Heart left ventricle (tissue), 16 donors: ENCODE measurements at places on chromosomes 3 and 15.
A peak's percentile ranks its signal among the peaks of the same experiment; 100 is the strongest.

DNA sequence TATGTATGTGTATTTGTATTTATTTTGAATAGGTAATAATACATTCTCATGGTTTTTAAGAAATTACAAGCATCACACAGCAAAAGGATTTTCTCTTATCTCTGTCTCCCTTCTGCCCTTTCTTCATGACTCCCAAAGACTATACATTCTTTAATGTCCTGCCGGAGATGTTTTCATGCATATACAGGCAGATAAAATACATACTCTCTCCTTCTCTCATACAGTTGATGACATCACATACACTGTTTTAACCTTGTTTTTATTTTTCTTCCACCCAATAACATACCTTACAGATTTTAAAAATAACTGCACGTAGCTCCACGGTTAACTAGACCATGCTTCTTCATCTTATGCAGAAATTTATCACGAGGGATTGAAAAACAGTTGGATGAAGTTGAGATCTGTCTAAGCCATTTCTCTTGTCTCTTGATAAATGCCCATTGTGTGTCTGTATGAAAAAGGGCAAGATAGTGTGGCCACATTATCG is 249.8 kb downstream of the EDEM1 start:
- DNase-seq: no peak

- no peak for DNase-seq
Observed at GRCh38 chr3:58470363-58471024, 21.4 kb upstream of the KCTD6 start.

DNA sequence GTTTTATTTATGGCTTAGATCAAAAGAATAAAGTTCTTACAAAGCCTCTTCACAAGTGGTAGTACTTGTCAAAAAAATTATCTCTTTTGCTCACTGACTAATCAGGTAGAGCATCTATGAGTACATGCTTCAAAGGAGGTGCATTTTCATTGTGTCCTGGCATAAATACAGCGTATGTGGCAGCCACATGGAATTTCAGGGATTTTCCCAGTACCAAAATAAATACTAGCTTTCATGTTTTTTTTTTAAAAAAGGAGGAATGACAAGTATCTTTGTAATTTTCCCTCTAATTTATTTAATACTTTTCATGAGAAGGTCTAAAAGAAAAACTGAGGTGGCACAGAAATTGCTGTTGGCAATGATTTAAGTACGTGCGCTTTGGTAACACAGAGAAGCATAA is 597.8 kb upstream of the ALCAM start:
- DNase-seq: no peak

DNA sequence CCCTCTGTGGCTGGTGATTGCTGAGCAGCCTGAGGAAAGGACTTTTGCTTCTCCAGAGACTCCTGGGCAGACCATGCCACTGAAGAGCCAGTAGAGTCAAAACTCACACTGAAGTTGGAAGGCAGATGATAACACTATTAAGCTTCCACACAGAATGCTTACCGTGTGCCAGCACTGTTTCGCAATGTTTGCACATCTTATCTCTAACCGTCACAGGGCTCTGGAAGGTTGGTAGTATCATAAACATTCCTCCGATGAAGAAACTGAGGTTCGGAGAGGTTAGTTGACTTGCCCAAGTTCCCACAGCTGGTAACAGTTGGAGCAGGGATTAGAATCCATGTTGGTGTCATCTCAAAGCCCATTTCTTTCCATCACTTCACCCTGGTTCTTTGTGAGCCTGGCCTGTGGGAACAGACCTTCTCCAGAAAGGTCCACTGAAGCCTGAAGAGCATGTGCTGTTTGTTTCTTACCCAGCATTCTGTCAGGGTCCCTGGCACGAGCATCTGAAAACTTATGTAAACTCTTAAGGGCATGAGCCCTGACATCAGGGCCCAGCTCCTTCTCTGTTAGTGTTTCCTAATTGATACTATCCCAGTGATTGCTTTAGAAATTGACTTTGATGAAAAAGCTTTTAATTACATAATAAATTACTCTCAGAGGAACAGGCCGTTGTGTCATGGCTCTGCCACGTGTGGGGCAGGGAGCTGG is 77.0 kb upstream of the PRR23C start:
- no peak for DNase-seq

DNA sequence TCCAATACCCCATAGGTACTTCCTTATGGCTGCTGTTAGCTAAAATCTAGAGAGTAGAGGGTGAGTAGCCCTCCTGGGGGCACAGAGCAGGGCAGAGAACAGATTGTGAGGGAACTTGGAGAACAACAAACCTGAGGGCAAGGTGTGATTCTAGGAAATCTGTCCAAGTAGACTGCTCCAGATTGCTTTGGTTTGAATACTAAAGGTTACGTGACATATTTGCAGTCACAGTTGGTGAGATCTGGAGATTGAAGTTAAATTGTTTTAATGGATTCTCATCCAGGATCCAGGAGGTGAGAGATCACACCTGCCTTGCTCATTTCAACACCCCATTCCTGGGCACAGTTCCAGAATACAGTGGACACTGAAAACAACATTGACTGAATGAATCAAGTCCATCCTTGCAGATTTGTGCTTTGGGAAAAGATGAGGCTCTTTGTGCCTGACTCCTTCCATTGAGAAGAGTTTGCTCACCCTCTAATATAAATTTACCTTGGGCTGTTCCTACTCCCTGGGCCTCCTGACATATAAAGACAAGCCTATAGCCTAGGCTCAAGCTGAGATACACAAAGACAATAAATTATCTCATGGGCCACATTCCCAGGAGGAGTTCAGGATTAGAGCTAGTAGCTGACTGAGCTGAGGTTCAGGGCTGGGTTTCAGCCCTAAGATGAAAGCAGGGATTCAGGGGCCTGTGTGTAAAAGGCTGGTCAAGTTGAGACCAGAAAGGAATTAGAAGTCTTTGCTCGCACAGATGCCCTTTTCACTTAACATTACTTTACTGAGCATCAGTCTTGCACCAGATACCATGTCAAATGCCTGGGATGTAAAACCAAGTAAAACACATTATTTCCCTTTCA is 400.9 kb upstream of the MCTP2 start:
- no peak for DNase-seq

DNA sequence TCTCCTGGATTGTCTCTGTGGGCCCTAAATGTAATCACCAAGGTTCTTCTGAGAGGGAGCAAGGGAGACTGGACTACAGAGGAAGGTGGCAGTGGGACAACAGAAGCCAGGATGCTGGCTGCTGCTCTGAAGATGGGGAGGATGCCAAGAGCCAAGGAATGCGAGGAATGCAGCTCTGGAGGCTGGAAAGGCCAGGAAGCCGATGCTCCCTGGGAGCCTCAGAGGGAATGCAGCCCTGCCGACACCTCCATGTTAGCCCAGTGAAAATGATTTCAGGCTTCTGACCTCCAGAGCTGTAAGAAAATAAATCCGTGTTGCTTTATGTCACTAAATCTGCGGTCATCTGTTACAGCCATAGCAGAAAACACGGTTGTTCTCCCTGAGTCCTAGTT is 44.1 kb downstream of the UMPS start:
- DNase-seq: peak; percentile 73

DNA sequence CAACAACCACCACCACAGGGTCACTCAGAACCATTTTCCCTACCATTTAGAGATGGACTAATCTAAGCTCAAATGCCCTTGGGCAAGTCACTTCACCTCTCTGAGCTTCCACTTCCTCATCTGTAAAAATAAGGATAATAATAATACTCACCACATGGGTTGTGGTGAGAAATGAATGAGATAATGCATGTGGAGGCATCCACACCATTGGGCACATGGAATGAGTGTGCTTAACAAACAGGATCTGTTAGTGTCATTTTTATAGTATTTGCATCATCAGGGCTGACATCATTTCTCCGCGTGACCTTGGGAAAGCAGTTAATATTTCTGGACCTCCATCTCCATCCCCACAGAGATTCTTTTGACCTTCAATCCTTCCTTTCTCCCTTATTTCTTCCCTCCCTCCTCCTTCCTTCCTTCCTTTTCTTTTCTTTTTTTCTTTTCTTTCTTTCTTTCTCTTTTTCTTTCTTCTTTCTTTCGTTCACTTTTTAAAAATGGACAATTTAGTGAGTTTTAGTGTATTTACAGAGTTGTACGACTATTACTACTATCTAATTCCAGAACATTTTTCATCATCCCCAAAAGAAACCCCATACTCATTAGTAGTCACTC is 7.7 kb upstream of the RFT1 start:
- DNase-seq: no peak

DNA sequence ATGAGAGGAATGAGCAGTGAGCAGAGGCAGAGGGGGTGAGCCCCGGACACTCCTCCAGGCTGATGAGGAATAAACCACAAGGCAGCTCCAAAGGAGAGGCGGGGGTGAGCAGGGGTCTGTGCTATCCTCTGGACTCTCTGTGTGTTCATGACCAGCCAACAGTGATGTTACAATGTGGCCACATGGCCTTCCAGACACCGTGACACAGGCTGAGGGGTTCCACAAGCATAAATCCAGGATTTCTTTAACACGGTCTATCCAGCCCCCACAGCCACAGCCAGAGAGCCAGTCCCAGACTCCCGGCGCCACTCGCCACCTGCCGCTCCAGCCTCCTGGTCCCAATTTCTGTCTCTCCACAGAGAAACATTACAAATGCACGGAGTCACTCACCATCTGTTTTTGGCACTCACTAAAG is 24.4 kb downstream of the XXYLT1 start:
- DNase-seq: no peak

DNA sequence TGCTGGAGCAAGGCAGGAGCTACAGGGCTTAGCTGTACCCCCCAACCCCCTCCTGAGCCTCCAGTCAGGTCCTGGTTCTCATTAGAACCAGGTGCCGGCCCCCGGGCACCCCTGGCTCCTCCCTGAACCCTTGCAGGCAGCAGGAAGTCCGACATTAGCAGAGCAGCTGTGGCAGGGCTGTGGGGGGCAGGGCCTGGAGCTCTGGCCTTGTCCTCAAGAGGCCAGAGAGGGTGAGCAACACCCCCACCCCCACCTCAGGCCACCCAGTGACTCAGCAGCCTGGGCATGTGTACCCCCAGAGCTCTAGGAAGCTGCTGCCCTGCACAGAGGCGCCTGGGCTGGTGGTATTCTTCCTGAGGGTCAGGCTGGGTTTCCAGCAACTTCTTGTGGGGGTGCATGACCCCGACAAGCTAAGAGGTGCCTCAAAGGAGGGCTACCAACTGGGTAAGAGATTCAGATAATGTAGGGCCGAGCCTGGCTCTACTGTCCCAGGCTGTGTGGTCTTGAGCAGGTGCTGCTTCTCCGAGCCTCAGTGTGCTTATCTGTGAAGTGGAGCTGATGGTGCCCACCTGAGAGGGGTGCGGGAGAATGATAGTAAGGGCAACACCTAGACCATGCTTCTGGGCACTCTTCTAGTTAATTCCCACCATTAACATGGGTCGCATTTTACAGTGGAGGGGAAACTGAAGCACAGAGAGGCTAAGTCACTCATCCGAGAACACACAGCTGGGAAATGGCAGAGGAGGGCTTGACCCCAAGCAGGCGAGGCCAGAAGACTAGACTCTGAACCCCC is 16.0 kb downstream of the H1-8 start:
- no peak for DNase-seq

GRCh38 chr15:51726302-51727073 is 11.0 kb downstream of the LYSMD2 start:
- no peak for DNase-seq

DNA sequence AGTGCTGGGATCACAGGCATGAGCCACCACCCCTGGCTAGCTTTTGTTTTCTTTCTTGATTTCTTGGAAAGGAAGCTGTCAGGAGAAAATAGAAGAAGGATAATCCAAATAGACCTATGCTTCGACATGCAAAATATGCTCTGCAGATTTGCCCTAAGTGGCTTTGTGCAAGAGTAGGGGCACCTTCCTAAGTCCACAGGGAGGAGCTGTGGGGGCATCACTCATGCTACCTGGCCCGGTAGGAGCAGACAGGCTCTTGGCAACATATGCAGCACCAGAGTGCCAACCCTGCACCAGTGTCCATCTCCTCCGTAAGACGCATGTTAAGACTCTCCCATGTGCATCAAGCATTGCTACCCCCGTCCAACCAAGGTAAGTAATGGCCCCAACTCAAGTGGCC is 190.7 kb upstream of the UBE2E1 start:
- no peak for DNase-seq

- no peak for DNase-seq
Observed at GRCh38 chr3:25533399-25533798, 105.3 kb downstream of the RARB start.

- DNase-seq: no peak
Observed at GRCh38 chr3:85652360-85652759, 693.6 kb downstream of the CADM2 start.

- DNase-seq: no peak
Observed at GRCh38 chr3:65303431-65303830, 615.6 kb upstream of the ADAMTS9 start.

- DNase-seq: no peak
Observed at GRCh38 chr3:193452338-193452737, 73.8 kb upstream of the ATP13A5 start.

DNA sequence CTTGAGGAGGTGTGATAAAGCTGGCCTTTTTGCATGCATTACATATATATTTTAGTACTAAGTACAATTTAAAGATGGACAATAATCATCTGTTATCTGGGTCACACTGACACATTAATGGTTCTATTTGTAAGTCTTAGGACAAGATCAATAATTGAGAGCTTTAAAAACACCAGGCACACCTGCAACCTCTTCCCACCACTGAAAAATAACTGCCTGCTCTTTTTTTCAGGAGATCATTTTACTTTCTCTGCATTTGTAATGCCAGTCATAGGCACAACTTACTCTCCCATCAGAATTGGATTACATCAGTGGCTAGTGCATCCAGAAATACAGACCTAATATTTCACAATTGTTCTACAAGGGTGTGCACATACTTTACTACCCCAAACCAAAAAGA is 149.8 kb downstream of the MECOM start:
- no peak for DNase-seq

DNA sequence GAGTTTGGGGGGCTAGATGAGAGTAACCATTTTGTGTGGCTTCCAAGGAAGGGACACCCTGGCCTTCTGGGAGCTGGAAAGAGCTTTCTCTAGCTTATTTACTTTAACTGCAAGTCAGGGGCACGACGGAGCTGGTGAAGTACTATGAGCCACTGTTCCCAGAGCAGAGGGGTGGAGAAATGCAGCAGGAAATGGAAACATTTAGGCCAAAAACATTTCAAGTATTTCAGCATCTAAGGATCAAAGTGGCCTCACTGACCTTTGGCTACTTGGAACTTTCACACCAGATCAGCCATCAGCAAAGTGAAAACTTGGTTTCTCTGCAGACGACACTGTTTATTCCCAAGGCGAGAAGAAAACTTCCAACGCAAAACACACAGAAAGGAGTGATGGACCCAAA is 7.9 kb downstream of the DGKG start:
- no peak for DNase-seq

GRCh38 chr3:59654123-59654479 is 604.3 kb upstream of the CFAP20DC start:
- peak; percentile 51 for DNase-seq

GRCh38 chr3:115758076-115758763 is 134.9 kb downstream of the GAP43 start:
- no peak for DNase-seq

GRCh38 chr3:187875863-187876262 is 130.6 kb upstream of the BCL6 start:
- no peak for DNase-seq
